ENCODE measurements at places on chromosomes 3 and 15.

DNA sequence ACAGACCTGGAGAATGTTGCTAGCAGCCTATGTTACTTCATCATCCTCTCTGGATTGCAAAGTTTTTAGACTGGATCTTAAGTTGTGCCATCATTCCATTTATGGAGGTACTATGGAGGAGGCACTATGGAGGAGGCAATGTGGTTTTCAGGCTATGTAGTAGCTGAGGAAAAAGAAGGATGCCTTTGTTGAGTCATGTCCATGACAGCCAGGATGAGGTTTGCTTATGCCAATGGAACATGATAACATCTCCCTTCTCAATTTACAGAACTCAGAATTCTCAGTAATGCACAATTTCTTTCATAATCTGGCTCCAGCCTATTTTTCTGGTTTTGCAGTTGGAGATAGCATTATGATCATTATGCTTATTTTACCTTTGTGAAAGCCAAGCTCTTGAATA lies 65.9 kb upstream of the TMEM108 start:
- DNase-seq = no peak

GRCh38 chr3:86923071-86923491 lies 67.9 kb downstream of the VGLL3 start:
- DNase-seq = no peak

GRCh38 chr15:79083154-79083553 lies 7.4 kb downstream of the RASGRF1 start:
- no peak for DNase-seq

- DNase-seq = no peak
These were observed 301.7 kb downstream of the GBE1 start for GRCh38 chr3:81459733-81460132.

DNA sequence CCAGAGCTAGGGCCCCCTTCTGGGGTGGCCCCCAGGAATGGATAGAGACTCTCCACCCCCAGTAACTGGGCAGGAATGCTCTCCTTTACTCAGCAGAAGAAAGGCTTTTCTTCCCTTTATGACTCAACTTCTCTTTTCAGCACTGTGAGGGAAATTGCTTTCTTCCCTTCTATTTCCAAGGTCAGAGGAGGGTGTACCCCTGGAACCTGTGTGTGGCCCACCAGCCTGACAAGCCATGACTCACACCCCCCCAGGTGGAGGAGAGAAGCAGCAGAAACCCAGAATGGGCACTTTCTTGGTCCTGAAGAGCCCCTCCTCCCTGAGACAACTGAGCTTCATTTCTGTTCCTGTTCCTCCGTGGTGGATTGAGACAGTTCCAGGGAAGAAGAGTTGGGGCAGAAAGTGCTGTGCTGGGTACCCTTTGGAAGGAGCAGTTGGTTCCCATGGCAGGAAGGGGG lies 2.7 kb upstream of the ANKRD63 start:
- no peak for DNase-seq

DNA sequence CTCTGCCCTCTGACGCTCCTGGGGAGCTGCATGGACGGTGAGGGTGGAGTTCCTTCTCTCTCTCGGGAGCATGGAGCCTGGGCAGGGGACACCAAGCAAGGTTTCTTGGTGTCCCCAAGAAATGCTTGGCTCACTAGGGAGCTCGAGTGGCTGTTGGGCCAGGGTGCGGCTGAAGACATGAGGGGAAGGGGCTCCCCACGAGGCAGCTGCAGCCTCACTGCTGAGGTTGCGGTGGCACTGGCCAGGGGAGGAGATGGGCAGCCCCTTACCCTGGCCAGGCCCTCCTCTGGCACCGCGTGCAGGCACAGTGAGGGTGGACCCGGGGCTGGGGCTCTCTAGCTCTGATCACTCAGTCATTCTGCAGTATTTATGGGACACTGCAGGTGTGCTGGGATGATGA lies 43.5 kb upstream of the SLC41A3 start:
- DNase-seq = no peak

DNA sequence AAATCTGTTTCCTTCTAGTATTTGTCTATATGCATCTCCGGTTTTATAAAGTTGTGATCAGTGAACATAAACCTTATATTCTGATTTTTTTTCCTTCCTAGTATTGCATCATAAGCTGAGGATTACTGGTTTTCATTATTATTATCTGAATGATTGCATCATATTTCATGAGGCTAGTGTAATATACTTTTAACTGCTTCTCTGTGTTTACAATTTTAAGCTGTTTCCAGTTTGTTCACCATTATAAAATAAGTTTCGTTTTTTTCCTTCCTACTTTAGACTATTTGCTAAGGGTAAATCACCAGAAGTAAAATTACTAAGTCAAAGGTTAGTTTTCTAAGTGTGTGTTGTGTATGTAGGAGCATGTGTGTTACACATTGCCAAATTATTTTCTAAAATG lies 20.2 kb downstream of the SEMA6D start:
- DNase-seq = no peak

- no peak for DNase-seq
These were observed 12.3 kb upstream of the PHLDB2 start for GRCh38 chr3:111846717-111847116.

DNA sequence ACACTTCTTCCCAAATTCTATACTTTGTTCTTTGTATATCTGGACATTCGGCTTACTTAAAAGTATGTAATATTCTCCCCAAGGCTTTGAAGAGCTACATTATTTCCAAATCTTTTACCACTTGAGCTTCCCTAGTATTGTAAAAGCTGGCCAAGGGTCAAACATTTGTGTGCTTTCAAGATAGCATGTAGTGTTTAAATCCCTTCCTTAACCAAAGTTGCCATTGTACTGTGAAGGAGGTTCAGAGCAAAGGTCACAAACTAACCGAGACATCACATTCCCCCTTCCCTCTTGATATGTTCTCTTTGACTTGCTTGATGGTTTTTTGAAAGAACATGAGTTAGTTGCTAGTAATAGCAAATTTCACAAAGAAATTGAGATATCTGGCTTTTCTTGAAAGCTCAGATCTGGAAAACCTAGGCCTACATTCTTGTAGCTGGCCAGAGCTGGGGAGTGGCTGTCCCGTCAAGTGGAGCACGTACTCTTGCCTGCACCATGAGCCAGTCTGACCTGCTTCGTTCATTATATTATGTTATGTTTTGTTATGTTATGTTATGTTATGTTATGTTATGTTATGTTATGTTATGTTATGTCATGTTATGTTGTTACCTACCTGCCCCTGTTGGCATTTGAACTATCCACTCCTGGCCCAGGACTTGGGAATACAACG lies 60.2 kb downstream of the FILIP1L start:
- DNase-seq = no peak

DNA sequence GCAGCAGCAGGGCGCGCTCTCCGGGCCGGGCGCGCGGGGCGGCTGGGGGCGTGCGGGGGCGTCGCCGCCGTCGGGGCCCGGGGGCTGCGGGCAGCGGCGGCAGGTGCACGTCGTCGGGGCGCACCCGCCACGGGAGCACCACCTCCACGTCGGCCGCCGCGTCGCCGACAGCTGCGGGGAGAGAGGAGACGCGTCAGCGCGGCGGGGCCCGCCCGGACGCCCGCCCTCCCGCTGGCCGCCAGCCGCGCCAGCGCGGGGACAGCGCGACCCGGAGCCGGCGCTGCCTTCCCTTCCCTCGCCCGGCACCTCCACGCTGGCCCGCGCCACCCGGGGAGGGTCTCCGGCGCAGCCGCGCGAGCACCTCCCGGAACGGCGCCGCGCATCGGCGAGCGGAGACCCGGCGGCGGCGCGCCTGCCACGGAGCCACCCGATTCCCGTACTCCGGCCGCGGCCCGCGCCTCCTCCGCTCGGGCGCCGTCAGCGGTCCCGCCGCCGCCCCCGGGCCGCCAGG lies 481 bp downstream of the ADAMTS17 start:
- DNase-seq = no peak

GRCh38 chr15:84736375-84736774 lies 12.0 kb upstream of the ZNF592 start:
- peak; percentile 48 for DNase-seq

GRCh38 chr3:56157693-56158362 lies 310.4 kb downstream of the ERC2 start:
- peak; percentile 25 for DNase-seq

DNA sequence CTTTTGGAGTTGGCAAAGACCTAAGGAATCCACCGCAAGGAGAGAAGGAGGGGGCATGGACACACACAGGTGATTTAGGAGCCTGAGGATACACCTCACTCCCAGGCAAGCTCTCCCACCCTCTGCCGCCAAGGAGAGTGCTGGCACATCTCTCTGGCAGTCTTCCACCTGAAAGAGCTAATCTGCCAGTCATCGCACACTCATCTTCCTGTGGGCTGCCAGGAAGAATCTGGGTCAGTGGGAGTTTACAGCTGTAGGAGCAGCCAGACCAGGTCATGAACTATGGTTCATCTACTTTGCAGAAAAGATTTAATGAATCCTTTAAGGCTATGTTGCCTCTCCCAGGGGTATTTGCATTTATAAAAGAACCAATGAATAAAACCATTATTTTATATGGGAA lies 170.6 kb upstream of the TSC22D2 start:
- no peak for DNase-seq

DNA sequence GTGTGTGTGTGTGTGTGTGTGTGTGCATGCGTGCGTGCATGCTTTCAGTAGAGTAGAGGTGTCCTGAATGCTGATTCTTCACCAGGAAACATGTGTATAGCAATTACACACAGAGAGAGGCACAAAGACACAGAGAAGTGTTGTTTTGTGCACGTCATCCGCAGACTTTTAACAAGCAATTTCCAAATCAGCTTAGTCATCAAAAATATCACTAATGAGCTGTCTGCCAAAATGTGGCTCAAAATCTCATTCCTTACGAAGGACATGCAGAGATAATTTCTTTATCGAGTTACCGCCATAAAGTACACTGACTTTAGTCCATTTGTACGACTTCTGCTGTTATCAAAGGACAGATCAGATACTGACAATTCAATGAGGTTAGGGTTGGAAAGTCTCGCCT lies 274.9 kb upstream of the RARB start:
- no peak for DNase-seq

GRCh38 chr3:182713743-182714517 lies 79.4 kb upstream of the ATP11B start:
- DNase-seq = no peak

DNA sequence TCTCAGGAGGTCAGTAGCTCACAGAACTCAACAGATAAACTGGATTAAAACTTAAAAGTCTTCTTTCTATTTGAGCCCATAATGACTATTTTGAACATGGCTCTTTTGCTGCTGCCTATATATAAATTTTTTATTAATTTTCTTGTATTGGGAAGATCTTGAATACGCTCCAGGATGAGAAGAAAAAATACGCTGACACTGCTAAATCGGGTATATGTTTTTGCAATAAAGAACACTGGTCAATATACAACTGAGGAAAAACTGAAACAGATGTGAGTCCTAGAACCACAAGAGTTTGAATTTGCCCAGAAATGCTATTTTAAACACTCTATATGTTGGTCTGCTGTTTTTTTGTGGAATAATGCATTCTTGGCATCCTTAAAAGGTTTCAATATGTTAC lies 20.6 kb downstream of the WNT5A start:
- no peak for DNase-seq

DNA sequence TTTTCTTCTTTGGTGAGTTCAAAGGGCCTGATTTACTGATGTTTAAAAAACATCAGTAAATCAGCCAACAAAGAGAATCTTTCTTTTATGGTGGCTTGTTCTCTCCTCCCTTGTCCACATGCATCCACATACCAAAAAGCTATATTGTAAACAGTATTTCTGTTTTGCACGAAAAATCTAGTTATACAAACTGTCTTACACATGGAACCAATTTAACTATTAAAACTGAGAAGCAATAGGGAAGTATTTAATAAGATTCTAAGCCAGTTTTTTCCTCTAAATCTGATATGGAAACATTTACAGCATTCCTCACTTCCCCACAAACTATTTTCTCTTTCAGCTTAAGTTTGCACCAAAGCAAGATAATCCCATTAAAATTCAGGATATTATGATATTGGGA lies 110.8 kb upstream of the ICE2 start:
- DNase-seq = no peak

GRCh38 chr3:107366766-107367165 lies 10.5 kb upstream of the CCDC54 start:
- no peak for DNase-seq

DNA sequence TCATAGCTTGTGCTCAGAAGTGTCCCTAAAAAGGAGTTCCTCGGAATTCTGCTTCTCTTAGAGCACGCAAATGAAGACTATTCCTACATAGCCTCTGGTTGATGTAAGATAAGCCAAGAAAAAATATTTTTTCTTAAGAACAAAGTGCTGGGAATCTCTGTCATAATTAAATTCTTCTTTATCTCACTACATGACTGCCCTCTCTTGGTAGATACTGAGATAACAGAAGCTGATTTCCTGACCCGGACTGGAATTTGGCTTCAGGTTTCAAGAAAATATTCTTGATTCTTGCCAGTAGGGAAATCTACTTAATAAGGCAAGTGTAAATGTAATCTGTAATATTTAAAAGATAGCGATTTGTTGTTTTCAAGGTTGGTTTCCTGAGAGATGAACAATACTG lies 31.3 kb upstream of the SETMAR start:
- no peak for DNase-seq

- peak; percentile 73 for DNase-seq
These were observed 1.6 kb downstream of the TSC22D2 start for GRCh38 chr3:150409512-150410310.

DNA sequence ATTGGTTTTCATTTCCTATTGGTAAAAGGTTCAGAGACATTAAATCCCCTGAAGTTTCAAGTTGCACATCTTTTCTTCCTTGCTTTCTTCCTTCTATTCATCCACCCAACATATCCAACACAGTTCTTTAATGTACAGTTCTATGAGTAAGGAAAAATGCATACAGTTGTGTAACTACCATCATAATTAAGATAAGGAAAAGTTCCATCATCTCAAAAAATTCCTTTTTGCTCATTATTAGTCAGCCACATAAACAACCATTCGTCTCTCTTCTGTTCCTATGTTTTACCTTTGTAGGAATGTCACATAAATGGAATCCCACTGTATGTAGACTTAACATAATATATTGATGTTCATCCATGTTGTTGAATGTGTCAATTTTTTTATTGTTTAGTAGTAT lies 211.1 kb upstream of the ADAMTS9 start:
- no peak for DNase-seq

DNA sequence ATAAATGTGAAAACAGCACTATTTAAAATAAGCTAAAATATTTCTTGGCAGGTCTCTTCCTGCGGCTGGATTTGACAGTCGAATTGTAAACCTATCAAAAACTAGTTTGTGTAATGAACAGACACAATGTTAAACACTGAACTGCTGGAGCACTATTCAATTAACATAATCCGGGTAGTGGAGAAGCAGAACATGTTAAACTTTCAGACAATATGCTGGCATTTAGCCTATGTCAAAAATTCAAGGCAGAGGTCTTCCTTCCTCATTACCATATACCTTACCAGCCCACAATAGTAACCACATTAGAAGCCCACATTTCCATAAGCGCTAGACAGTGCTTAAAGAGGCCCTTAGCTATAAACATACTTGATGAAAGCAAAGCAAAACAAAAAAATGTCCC lies 1042.9 kb downstream of the ROBO1 start:
- DNase-seq = no peak

Data from CD4-positive, alpha-beta T cell treated with Interferon gamma for 1 hour (primary cell).